ENCODE measurements at places on chromosomes 5 and 9.

- DNase-seq: no peak
Measured at GRCh38 chr5:137778772-137779564, 24.8 kb upstream of the HNRNPA0 start.

DNA sequence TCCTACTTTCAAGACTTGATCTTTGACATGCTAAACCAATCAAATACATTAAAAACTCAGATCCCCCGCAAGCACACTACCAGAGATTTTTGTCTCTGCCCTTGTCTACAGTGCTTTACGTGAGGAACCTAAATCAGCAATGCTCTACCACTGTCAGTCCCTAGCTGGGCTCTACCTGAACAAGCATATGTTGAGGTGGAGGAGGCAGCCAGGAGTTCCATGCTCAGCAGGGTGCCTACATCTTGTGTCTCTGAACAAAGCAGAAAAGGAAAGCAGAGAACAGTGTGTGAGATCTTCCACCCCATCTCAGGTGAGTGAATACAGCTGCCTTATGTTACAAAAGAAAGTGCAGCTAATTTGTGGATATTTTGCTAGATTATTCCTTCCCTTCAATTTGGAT lies 255.0 kb downstream of the NDUFS4 start:
- no peak for DNase-seq

DNA sequence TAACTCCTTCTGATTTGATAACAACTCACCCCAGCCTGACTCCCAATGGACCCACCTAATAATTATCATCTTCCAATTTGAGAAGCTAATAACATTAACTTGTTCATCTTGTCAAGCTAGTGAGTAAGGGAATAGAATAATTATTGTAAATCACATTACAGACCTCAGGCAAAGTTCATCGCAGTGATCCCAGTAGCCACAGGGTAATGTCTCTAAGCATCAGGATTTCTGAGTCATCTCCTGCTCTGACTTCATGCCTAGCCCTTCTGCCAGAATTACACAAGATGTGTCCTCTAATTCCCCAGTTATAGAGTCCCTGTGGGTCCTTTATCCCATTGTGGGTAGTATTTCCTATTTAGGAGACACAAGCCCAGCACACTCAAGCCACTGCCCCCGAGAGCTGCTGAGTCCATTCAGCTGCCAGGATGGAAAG lies 365.7 kb downstream of the DEPDC1B start:
- DNase-seq: no peak

- DNase-seq: no peak
Measured at GRCh38 chr5:157574456-157575380, 857 bp downstream of the ADAM19 start.

GRCh38 chr5:60690326-60690725 lies 9.6 kb downstream of the DEPDC1B start:
- DNase-seq: no peak

- DNase-seq: no peak
Measured at GRCh38 chr5:127392762-127393161, 102.2 kb downstream of the MEGF10 start.

- no peak for DNase-seq
Measured at GRCh38 chr9:127509261-127509954, 58.1 kb downstream of the LRSAM1 start.

DNA sequence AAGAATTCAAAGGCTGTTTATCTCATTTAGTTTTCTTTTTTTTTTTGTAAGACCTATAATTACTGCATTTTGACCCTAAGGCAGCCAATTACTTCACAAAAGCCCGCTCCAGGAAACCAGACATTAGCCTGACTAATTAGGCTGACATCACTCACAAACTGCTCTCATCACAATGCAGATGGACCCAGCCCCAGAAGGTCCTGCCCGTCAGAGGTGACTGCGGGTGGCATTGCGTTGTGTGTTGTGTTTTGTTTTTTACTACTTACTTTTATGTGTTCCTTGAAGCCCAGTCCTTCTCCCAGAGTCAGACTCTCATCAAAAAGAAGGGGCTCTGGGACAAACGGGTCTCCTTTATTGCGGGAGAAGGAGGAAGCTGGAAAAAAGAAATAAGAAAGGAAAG lies 172.2 kb downstream of the HSD17B3 start:
- no peak for DNase-seq

- DNase-seq: no peak
Measured at GRCh38 chr9:135061441-135061840, 26.0 kb upstream of the OLFM1 start.

DNA sequence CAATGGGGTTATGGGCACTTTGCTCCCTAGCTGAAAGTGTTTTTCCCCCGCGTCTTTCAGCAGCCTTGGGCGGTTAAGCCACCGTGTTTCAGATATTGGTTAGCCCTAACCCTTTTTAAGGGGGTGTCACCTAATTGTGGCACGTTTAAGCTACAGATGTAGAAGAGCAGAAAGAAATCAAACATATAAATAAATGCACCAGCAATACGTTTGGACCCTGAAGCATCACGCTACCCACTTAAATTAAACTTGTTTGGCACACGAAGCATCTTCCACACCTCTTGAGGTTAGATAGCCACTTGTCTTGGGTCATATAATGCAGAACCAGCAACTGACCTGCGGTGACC lies 768 bp downstream of the YTHDC2 start:
- no peak for DNase-seq

DNA sequence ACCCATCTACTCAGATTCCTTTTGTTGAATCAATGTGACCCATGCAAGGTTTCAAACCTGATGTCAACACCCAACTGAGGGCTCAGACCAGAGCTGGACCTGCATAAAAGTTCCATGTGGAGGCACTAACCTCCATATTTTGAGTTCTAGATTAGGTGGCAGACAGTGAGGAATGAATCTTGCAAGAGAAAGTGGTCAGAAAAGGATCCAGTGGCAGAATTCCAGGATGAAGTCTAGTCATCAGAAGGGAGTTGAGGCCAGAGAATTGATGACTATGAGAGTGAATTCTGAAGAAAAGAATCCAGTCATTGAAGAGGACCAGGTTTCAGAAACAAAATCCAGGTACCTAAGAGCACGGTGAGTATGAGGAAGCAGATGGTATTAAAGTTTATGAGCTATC lies 205.1 kb upstream of the RGMB start:
- DNase-seq: no peak

DNA sequence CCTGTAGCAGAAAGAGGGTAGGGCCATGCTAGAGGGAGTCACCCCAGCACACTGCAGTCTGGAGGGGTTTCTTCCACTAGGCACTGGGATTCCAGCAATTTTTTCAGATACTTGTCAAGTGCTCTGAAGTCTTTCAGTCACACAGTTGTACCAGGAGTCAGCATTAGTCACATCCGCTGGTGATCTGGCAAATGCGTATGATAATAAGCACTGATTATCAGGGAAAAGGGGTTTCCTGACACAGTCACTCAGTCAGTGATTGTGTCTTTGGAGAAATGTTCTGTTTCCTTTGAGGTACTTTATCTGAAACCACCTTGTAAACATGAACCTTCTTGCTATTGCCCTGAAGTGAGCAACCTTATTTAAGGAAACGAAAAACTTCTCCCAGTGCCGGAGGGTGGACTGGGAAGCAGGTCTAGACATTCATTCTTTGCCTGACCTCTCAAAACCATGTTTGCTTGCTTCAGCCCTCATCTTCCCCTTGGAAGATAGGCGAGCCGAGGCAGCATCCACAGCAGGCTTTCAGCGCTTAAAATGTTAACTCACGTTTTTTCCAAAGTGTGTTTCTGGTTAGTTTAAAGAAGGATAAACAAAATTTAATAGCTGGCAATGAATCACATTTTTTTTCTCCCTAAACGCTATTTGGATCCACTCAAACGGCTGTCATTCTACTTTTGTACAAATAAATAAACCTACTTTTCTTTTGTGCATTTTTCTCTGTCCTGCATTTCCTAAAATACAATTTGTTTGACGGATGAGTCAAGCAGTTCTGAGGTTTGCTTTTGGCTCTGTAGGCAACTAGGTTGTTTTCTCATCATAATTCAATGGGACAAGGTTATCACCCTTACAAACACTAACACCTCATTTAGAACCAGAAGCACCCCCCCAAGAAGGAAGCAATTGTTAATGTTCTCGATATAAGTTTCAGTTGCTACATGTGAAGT lies 77.7 kb downstream of the FOXD1 start:
- no peak for DNase-seq

DNA sequence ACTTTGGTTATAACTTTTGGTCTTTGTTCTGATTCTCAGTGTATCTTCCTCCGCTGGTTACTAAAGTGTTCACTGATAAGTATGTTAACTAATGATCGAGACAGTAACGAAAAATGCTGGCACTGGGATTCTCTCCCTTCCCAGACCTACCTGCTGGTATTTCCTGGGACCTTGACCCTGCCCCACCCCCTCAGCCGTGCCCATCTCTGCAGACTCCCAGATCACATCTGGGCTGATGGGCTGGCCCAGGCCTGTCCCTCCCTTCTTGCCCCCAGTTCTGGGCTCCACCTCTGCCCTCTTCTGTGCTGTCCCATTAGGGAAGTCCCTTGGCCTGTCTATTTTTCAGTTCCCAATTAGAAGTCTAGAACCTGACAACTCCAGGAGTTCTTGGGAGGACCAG lies 46.9 kb downstream of the NEURL1B start:
- DNase-seq: no peak

- DNase-seq: no peak
Measured at GRCh38 chr9:116984111-116984510, 297.0 kb downstream of the TRIM32 start.

DNA sequence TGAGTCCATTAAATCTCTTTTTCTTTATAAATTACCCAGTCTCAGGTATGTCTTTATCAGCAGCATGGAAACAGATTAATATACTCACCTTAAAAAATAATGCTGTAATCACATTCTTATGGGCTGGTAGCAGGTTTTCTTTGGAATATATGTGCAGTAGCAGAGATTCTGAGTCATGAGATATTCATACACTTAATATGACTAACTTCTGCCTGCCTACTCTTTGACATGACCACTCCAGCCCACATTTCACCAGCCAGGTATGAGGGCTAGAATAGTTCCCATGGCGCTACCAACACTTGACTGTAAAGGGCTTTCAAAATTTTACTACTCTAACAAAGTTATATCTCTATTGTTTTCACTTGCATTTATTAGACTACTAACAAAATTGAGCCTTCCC lies 74.1 kb upstream of the GHR start:
- DNase-seq: no peak

Measured in NCI-H2107 (cell line).